ENCODE measurements at places on chromosomes 5 and 9.

GRCh38 chr9:133375116-133375723 is 640 bp downstream of the SURF4 start:
- no peak for DNase-seq

DNA sequence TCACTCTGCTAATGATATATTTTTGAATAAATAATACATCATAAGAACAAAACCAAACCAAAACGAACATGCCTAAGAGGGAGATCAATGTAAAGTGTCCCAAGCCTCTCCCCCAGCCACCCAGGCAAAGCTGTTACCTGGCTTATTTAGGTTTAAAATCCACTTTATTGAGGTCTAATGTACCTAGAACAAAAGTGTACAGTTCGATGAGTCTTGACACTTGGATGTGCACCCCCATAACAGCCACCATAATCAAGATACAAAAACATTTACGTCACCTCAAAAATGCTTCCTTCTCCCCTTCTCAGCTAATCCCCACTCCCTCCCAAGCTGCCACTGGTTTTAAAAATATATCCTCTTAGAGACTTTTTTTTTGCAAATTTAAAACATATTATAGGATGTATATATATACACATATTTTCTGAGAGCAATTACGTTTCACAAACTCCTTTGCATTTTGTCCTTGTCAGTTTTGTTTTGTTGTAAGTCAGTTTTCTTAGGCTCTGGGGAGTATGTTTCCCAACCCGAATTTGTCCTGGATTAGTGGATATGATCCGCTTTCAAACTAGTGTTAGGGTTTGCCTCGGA is 8.3 kb upstream of the NKX2-5 start:
- no peak for DNase-seq

DNA sequence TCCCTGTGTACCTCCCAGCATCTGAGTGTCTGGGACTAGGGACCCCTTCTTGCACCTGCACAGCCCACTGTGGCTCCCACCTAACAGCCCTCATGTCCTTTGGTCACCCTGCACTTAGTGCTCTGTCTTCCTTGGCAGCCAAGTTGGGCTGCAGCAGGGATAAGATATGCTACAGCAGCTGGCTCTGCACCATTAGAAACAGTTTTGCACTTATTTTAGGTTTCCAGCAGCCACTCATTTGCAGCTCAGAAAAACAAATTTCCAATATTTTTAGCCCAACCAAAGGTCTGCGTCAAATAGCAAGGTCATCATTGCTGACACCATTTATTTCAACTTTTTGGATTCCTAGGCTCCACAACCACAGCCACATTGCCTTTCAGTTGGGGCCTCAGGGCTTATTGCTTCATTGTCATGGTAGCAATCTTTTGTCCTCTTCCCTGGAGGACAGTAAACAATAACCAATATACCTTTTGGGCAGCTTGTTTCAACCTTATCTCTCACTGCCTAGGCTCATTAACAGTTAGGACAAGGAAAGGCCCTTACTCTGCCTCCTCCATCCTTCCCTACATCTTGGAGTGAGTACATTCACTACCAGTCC is 263.9 kb downstream of the COX7C start:
- DNase-seq = no peak

- peak; percentile 22 for DNase-seq
These were observed 106.7 kb downstream of the SMIM15 start for GRCh38 chr5:61055434-61056006.

GRCh38 chr5:14405267-14405666 is 176.3 kb upstream of the OTULINL start:
- no peak for DNase-seq

DNA sequence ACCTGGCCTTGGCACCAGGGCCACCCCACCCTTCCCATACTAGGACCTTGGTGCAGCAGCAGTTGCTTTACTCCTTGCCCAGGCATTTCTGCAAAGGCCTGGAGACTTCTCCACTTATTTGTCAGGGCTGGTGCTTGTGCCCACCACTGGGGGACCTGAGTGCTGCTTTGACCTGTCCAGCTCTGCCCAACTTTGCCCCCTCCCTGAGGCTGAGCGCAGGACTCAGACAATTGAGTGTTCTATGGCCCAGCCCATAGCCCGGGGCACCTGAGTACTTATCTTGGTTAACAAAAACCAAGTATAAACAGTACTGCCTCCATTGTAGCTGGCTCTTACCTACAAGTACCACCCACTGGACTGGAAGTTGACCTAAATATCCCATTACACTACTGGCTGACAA is 406.1 kb upstream of the CHD1 start:
- DNase-seq = no peak

- no peak for DNase-seq
These were observed 339.3 kb upstream of the NUDT12 start for GRCh38 chr5:103901885-103902284.
